Fibroblast of skin of back (primary cell): ENCODE measurements at places on chromosomes 1 and 21.

DNA sequence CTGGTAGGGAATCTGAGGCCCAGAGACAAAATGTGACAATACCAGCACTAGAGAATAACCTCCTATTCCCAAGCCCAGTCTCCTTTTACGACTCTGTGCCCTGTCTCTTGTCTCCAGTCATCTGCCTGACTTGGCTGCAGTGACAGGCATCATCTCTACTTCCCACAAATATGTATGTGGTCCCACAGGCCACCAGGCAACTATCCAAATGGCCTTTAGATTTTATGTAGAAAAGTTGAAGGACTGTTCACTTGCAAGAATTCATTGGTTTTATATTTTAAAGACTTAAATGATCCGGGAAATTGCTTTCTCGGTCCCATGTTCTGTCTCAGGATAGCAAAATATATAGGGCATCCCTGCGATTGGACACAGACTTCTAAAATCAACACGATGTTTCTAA lies 11.6 kb downstream of the KRTAP24-1 start:
- peak; percentile 17 for DNase-seq

- DNase-seq: no peak
Measured at GRCh38 chr1:57532299-57532698, 108.4 kb upstream of the DAB1 start.

- no peak for DNase-seq
Measured at GRCh38 chr1:230515451-230516145, 89.5 kb upstream of the PGBD5 start.

GRCh38 chr1:232194424-232194823 lies 435.5 kb downstream of the SIPA1L2 start:
- no peak for DNase-seq

GRCh38 chr1:171403393-171403792 lies 81.9 kb upstream of the PRRC2C start:
- peak; percentile 65 for DNase-seq

GRCh38 chr1:193408782-193409293 lies 222.4 kb upstream of the B3GALT2 start:
- peak; percentile 77 for DNase-seq

GRCh38 chr21:42567214-42567555 lies 53.5 kb downstream of the SLC37A1 start:
- DNase-seq: no peak

GRCh38 chr1:232617237-232617636 lies 12.7 kb downstream of the SIPA1L2 start:
- no peak for DNase-seq

DNA sequence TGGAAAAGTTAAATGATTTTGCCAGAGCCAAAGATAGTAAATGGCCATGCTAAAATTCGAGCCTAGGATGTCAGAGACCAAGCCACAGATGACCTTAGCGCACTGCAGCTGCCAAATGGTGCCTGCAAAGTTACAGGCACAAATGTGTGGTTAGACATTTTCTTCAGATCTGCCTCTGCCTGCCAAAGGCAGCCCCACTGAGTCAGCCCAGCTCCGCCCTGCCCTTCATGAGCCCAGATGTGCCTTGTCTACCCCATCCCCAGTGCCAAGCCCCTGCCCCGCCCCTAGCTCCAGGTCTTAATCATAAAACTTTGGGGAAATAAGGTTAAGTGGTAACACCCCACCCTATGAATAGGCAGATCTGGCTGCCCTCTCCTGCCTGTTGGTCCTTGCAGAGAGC lies 105.9 kb downstream of the DTL start:
- no peak for DNase-seq

GRCh38 chr1:46001081-46001785 lies 131.2 kb downstream of the PIK3R3 start:
- no peak for DNase-seq

DNA sequence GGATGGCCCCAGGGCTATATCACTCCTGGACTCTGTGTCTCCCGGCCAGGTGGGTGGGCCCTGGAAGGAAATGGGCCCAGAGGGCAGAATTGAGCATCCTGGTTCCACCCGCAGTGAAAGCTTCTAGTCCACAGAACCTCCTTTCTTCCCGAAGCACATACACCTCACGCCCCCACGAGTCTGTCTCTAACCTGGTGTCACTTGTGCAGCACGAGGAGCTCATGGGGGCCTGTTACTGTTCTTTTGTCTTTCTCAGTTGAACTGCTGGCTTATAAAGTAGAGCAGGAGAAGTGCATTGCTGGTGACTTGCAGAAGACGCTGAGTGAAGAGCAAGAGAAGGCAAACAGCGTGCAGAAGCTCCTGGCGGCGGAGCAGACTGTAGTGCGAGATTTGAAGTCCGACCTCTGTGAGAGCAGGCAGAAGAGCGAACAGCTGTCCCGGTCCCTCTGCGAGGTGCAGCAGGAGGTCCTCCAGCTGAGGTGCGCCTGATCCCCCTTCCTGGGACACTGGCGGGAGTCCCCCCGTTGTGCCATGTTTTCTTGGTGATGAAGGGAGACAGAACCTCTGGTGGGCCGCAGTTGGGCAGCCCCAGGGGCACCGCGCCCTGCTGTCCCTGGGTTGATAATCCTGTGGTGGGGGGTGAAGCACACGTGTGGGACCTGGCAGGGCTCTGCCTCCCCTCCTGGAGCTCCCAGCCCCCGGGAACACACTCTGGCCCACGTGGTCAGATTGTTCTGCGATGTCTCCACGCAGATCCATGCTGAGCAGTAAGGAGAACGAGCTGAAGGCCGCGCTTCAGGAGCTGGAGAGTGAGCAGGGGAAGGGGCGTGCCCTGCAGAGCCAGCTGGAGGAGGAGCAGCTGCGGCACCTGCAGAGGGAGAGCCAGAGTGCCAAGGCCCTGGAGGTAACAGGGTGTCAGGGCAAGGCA lies 28.7 kb upstream of the DIP2A start:
- no peak for DNase-seq

GRCh38 chr1:27031235-27032118 lies 18.8 kb upstream of the TENT5B start:
- peak; percentile 90 for DNase-seq

DNA sequence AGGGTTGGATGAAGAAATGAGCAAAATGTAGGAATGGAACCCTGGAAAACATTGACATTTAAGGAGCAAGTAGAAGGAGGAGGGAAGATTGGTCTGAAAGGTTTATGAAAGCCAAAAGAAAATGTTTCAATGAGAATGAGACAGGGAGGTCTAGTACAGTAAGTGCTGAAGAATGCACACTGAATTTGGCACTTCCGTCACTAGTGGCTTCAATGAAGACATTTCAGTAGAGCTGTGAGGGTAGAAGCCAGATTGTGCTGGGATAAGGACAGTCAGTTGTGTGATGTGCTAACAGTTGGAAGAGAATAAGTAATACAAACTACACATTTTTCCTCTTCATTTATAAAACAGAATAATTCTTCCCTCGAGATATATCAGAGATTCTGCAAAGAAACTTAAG lies 17.1 kb downstream of the THEM4 start:
- DNase-seq: peak; percentile 57

DNA sequence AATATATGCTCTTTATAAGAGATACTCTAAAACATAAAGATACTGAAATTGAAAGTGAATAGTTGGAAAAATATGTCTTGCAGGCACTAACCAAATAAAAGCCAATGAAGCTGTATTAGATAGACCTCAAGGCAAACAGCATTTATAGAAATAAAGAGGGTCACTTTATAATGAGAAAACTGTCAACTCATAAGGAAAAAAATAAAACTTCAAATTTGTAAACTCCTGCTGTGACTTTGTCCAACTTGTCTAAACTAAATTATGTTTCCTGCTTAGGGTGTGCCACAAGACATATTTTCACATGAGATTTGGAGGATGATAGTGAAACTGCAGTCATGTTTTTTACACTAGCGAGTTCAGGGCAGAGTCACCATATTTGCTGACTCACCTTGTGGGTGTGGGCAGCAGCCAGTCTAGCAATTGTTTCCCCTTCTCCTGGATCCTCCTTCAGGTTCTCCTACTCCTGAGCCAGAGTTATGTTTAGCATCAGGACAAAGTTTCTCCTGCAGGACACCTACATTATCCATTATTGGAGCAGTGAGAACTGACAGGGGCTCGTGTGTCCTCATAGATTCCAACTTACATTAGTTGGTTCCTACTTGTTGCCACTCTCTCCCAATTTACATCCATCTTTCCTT lies 43.8 kb downstream of the CD53 start:
- peak; percentile 9 for DNase-seq

- DNase-seq: no peak
Measured at GRCh38 chr1:160742428-160743127, 3.5 kb downstream of the SLAMF7 start.

- no peak for DNase-seq
Measured at GRCh38 chr21:35818597-35818996, 241.7 kb downstream of the SETD4 start.

DNA sequence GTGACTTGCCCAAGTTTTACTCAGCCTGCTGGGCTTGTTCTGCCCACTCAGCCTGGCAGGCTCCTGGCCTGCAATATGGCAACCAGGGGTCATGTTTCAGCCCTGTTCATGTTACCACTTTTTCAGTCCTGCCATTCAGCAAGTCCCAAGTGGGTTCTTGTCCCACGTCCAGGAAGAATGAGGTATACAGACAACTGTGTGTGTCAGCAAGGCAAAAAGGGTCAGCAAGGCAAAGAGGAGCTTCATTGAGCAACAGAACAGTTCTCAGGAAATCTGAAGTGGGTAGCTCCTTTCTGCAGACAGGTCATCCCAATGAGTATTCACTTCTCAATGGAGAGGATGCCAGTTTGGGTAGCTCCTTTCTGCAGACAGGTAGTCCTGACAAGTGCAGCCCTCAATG lies 1233.3 kb upstream of the B3GALT2 start:
- DNase-seq: no peak

GRCh38 chr1:59699227-59699847 lies 115.4 kb upstream of the HOOK1 start:
- DNase-seq: peak; percentile 51

GRCh38 chr21:28636752-28637691 lies 355.7 kb downstream of the LTN1 start:
- DNase-seq: peak; percentile 98

DNA sequence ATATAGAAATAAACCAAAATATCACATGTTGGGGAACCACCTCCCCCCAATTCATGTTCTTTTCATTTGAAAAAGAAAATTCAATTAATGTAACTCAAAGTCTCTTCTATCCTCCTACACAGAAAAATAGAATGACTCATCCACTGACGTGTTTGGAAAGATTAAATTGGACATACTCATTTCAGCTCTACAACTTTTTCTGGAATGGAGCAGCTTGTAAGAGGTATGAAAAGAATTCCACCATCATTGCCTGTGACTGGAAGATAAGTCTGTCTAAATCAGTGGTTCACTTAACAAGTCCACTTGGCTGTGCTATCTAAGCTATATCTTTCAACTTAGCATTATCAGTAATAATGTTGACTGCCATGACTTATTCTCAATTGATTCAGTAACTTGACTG lies 702.3 kb downstream of the BRINP3 start:
- DNase-seq: peak; percentile 81

DNA sequence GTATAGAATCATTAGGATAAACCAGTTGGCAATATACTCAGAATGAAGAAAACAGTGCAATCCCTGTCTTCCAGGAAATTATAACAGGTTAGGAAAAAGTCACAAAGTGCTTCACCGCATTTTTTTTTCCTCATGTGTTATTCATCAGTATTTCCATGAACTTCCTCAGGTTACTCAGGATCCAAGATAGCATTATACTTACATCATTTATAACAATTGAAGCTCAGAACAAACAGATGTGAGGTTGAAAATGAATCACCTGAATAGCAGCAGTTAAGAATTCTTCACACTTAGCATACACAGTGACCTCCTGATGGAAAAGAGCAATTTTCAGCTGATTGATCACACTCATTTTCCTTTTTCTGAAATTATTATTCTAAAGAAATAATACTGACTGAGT lies 1040.7 kb upstream of the B3GALT2 start:
- no peak for DNase-seq

GRCh38 chr1:38589036-38589435 lies 270.5 kb downstream of the RRAGC start:
- peak; percentile 26 for DNase-seq

DNA sequence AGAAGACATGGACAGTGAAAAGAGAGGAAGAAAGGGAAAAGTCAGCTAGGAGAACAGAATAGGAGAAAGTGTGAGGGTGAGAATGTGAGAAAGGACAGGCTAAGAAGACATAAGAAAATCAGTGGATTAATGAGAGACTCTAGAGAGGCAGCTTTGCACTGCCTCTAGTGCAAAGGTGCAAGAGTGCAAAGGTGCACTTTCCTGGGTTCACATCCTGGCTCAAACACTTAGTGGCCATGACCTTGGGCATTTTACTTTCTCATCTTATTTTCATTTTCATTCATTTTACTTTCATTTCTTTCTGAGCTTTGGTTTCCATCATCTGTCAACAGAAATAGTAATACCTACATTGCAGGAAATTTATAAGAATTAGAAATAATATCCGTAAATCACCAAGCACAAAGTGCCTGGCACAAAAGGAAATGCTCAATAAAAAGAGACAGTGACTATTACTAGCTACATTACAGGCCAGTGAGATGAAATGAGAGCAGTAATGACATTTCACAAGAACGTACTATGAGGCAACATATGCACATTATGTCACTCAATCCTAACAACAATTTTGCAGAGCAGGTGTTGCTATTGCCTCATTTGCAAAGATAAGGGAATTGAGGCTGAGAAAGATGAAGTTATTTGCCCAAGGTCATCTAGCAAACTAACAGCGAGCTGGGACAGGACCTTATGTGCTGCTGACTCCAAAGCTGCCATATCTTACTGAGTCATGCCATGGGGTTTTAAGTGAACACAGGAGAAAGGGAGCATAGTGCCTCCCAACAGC lies 107.0 kb upstream of the TLR5 start:
- no peak for DNase-seq

DNA sequence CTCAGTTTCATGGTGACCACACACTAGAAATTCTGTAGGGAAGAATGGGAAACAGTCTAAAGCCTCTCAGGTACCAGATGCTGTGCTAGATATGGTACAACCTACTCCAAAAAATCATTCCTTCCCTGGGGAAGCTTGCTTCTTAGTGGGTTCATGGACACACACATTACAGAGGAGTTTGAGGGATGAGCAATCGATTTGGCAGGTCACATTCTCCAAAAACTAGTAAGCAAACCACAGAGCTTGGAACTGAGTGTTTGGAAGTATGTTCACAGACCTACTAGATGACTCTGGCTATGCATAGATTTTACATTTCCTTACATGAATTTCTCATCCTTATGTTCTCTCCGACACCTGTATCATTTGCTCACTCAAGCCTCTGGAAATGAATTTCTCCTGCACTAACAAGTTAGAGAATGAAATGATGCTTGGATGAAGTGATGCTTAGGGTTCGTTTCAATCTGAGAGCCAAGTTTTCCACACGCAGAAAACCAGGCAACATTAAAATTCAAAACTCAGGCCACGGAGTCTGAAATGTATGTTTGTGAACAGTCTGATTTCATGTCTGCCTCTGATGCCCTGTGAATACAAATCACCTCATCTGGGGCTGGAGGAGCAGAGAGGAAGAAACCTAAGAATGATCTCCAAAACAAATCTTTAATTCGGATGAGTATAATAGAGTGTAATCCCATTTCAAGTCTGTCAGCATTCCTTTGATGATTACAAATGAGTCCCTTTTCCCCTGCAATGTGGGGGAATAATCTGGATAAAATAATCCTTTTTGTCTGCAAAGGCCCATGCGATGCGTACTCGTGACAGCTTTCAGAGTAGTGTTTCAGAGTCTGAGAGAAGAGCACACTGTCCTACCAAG lies 11.0 kb downstream of the EVA1C start:
- peak; percentile 82 for DNase-seq

GRCh38 chr1:43634721-43635120 lies 15.2 kb upstream of the KDM4A start:
- DNase-seq: peak; percentile 18
